ENCODE measurements at places on chromosomes 2 and 18.

DNA sequence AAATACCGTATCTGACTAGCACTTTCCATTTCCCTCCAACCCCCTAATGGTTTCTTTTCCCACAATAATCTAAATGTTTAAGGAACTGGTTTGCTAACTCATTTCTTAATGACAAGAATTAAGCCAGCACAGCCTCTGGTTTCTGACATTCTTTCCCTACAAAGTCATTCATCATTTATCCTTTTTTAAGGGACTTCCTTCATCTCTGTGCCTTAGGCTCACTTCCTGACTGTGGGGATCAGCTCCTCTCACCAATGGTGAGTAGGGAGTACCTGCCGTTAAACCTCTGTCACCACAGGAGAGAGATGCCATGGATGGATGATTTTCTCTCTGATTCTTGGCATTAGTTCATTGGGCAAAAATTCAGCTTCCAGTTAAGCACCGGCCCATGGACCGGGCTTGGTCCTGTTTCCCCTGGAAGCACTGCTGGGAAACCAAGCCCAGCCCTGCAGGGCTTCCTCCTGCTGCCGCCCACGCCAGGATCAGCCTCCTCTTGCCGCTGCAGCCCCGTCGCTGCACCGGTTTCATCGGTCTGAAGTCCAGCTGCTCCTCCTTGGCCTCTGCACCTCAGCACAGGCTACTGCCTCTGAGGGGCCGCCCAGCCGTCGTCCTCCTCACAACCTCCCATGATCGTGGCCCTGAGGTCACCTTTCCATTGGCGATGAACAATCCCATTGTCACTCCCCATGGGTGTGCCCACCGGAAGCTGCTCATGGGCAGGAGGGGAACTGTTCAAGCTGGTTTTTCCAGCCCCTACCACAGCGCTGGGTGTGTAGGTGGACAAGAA is 64.0 kb upstream of the ZNF516 start:
- DNase-seq, result peak; percentile 30

- DNase-seq, result peak; percentile 91
Measured at GRCh38 chr2:223725494-223725893, 111.9 kb downstream of the AP1S3 start.

- no peak for DNase-seq
Measured at GRCh38 chr2:95351598-95351915, 51.0 kb upstream of the FAHD2A start.

GRCh38 chr2:123928358-123928757 is 96.7 kb upstream of the CNTNAP5 start:
- DNase-seq, result no peak

DNA sequence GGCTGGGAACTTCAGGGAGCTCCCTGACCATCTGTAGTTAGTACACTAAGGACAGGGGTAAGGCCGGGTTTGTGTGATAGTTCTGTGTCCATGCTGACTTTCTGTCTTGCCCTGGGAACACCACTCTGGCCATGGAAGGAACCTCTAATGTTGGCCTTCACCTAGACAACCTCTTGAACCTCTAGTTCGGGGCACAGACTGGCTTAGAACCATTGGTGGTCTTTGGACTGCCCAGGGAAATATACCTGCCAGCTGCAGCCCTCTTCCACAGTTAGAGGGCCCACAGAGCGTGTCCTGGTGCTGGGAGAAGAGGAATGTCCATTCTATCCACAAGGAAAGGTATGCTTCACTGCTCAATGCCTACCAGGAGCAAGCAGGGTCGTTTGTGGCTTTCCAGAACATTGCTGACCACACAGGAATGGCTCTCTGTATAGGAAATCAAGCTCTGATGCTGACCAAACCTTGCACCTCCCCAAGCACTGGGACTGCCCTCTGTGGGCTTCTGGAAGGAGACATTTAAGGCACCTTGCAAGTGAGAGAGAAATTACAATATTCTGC is 318.8 kb upstream of the EPAS1 start:
- no peak for DNase-seq

- peak; percentile 6 for DNase-seq
Measured at GRCh38 chr18:12598181-12598930, 59.6 kb downstream of the SPIRE1 start.

- no peak for DNase-seq
Measured at GRCh38 chr2:205283736-205284270, 398.5 kb upstream of the NRP2 start.

DNA sequence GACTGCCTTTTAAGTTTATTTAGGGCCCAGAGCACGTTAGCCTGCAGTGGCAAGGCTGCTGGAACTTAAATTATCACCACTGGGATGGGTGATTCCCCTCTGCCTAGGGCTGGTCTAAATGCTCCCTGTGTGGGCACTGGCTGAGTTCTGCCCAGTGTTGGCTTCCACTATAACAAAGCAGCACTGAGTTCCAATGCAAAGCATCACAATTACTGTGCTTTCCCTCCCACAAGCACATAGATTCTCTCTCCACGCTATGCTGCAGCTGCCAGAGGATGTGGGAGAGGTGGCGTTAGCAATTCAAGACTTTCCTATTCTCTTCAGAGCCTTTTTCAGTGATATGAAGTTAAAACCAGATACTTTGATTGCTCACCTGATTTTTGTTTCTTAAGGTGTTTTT is 328.9 kb upstream of the DDX18 start:
- no peak for DNase-seq

DNA sequence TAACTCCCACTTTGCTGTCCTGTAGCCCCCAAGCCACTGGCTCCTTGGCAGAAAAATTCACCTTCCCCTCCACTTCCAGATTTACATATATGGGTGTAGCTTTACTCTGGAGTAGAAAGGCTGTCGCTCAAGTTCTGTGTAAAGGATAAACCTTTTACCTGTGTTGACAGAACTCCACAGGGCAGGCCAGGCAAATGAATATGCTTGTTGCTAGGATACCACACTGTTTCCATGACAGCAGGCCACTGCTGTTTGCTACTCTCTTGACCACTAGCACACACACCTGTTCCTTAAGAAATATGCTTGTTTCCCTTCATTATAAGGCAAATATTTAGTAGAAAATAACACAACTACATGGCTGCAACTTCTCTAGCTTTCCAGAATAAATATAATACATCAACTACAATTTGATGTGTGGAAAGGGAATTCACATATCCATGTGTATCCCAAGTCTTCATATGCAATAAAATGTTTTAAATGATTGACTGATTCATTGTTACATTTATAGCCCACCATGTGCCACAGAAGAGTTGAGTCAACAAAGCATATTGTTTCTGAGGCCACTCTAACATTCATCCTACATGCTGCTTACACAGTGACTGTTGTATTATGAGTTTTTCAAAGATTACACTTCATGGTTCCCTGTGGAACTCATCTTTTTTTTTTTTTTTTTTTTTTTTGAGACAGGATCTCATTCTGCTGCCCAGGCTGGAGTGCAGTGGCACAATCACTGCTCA is 56.2 kb upstream of the ROCK1 start:
- no peak for DNase-seq

- no peak for DNase-seq
Measured at GRCh38 chr18:62596145-62597005, 73.5 kb downstream of the ZCCHC2 start.

DNA sequence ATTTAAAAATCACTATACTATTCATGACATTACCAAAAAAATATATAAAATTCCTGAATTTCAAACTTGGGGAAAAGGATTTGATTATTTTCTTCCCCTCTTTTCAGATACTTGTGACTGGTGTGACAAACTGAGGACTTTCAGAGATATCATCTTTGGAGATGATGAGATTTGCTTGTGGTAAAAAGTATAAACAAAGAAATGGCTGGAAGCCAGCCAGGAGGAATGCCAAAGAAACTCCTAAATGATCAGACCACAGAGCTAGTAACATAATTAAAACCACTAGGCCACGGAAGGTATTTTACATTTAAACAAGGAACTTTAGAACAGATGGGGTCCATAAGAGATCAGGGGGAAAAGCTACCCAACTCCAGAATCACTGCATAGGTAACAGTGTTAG is 58.7 kb downstream of the PIGN start:
- DNase-seq, result peak; percentile 59

- DNase-seq, result no peak
Measured at GRCh38 chr2:46181789-46182530, 115.2 kb upstream of the EPAS1 start.

DNA sequence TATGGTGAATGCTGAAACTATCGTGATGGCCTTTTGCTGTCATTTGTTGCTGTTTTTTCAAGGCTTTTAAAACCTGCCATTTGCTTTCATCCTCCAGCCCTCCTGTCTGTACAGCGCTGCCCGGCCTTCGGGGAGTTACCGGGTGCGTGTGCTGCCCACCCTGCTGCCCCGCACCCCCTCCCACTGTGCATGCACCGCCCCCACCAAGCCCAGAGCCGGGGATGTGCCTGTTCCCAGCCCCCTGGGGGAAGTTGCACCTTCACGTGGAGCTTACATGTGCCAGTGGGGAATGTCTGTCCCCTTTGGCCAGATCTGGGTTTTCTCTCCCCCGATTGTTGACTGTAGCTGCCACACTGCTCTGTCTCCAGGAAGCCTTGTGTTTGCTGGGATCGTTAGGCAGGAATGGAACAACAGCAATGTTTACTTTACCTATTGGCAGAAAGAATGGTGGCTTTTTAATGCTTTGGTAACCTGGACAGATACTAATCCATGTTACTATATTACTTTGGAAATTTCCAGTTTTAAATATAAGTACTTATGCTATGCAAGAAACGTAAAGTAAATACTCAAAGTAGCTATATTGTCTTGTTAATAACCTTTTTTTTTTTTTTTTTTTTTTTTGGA is 64.8 kb upstream of the RBM44 start:
- no peak for DNase-seq

DNA sequence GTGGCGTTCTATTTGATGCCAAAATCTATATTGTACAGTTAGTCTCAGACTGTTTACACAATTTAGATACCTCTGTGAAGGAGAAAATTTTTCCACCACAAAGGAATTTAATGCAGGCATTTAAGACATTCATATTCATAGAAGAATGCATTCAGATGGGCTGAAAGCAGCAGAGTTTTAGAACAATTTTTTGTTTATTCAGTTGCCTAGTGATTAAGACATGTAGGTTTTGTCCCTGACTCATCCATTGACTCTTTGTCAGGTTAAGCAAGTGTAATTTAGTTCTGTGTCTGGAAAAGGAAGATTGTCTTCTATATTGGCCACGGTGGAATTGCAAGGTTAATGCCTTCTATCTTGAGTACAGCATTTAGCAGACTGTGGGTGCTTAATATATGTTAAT is 515.0 kb downstream of the PARD3B start:
- DNase-seq, result peak; percentile 45

GRCh38 chr2:23584054-23584745 is 199.2 kb downstream of the KLHL29 start:
- no peak for DNase-seq

DNA sequence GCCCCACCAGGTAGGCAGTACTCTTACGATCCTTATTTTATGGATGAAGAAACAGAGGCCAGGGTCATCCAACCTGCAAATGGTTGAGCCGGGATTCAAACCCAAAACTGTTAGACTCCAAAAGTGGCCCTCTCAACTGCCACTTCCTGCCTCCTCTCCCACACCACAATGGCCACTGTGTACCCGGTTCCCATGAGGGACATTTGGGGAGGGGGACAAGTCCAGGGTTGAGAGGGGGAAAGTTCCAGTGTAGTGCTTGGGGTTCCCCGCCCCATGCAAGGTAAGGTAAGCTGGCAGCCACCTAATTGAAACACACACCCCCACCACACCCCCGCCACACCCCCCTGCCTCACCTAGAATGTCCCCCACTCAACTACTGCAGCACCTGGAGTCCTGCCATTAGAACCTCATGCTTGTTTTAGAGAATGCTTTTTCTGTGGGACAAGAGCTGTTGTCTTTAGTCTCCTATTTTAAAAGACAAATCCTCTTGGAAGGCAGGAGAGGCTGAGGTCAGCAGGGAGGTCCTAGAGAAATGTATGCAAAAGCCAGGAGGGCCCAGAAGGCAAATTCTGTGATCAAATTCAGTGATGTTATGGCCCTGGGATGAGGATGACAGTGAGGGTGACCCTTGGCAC is 145.2 kb downstream of the ZFP36L2 start:
- no peak for DNase-seq

- no peak for DNase-seq
Measured at GRCh38 chr2:148447877-148448276, 196.7 kb upstream of the EPC2 start.

DNA sequence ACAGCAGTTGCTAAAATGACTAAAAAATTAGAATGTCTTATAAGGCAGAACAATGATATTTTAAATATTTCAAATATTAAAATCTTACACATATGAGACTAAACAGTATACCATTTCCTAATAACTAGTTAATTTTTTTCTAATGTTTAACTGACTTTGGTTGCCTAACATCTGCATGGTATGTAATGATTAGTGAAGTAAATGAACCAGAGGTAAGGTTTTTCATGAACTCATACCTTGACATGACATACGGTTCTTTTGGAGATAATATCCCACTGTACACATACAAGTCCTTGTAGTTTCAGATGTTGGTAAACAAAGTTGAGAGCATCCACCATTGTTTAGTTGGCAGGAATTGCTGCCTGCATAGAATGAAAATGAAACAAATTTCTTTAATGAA is 1360.2 kb downstream of the LRP1B start:
- no peak for DNase-seq

DNA sequence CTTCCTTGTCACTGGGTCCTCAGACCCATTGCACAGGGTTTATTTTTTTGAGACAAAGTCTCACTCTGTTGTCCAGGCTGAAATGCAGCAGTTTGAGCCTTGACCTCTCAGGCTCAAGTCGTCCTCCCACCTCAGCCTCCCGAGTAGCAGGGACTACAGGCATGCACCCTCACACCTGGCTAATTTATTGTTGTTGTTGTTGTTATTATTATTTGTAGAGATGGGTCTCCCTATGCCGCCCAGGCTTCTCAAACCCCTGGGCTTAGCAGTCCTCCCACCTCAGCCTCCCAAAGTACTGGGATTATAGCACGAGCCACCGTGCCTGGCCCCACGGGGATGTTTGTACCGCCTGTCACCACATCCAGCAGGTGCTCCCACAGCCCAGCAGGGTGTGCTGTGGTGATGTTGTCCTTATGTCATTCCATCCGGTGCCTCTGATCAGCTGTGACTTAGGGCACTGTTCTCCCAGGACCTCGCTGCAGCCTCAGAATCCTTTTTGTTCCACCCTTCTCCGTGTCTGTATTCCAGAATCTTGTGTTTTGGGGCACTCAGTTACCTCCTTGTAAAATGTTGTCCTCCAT is 182.3 kb downstream of the INO80D start:
- DNase-seq, result no peak

GRCh38 chr2:31483246-31483645 is 68.7 kb upstream of the XDH start:
- DNase-seq, result peak; percentile 80

DNA sequence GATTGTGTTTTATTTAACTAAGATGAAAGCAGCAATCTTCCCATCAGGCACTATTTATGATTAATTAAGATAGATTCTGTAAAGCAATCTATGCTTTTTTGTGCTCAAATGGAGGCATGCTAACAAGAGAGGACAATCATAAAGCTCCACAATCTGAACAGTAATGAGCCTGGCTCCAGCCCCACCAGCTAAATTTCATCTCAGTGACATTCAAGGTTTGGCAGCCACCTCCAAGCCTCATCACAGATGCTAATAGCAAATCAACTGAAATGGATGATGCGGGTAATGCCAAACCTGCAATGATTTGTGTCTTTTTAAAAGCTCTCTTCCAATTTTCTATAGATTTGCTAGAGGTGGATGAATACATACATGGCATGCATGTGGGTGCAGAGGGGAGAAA is 456.6 kb downstream of the TDRD15 start:
- DNase-seq, result no peak
